Stimulated activated CD4-positive, alpha-beta T cell treated with anti-CD3 and anti-CD28 coated beads, TNF-alpha, amount 100 ng/mL, for 1 hour (primary cell): ENCODE measurements at places on chromosomes 1 and 21.

DNA sequence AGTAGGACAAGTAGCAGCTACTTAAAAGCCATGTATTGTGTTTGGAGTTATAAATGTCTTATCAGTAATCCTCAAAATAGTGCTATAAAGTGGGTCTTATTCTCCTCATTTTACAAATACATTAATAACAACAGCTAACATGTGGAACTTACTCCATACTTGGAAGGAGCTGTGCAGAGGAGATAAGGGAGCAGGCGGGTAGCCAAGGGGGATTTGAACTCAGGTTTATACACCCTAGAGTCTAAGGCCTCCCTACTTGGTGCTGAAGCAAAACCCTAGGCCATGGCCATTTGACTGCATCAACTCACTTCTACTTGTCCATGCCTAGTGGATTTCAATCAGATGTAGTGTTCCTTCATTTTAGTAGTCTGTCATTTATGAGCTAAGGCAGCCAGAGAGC, 72.1 kb downstream of the LMO4 start:
- no peak for DNase-seq

- no peak for DNase-seq
Measured at GRCh38 chr1:72034827-72035226, 247.5 kb downstream of the NEGR1 start.

DNA sequence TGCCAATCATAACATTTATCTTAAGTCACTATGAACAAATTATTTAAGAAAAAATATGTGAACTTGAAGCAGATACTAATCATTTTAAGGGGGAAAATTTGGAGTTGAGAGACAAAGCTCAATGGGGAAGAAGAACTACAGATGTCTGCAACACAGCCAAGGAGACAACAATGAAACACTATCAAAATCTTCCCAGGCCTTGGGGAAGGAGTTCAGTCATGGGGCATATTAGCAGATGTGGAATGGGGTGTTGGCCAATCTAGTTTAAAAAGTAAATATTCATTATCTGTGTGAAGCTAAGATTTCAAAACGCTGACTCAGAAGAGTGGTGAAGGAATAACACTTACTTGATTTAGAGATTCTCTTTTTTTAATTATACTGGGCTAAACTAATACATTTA, 671.6 kb upstream of the ZP4 start:
- DNase-seq = no peak

GRCh38 chr21:29077651-29078090, 4.2 kb upstream of the CCT8 start:
- no peak for DNase-seq

GRCh38 chr1:92211166-92211565, 6.5 kb upstream of the C1orf146 start:
- DNase-seq = no peak

GRCh38 chr1:171803045-171803444, 21.6 kb downstream of the METTL13 start:
- DNase-seq = no peak

- DNase-seq = no peak
Measured at GRCh38 chr1:22886211-22886610, 86.5 kb downstream of the LACTBL1 start.

GRCh38 chr1:205980237-205980870, 22.8 kb downstream of the RAB7B start:
- no peak for DNase-seq

DNA sequence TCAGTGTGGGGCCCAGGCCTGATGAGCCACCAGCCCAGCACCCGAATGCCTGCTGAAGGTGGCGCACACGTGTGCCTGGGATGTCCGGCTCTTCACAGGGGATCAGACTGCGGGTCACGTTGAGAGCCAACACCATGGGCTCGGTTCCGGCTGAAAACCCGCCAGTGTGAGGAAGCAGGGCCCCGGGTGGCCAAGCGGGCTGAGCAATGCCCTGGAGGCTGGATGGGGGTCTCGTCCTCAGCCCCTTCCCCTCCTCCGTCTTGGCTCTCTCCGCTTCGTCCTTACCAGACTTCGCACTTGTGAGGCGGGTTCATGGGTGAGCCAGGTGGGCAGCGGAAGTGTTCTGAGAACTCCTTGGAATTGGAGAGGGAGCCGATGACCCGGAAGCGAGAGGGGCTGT, 43.0 kb upstream of the EIF4G3 start:
- DNase-seq = no peak

DNA sequence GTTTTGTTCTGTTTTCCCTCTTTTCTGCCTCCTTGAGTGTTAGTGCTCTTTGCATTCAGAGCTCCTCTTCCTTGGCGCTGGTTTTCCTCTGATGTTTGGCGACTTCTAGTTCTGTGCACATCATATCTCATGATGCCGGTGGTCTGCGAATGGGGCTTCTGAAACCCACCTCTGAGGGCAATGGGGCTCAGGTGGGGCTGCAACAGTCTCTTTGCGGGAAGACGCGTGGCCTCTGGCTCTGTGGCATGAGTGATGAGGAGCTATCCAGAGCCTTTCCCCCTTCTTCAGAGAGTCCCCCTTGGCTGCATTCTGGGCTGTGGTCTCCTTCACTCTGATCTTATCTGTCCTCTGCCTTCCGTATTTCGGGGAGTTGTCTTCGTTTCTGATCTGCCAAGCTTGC, 39.0 kb downstream of the TNFRSF8 start:
- DNase-seq = no peak

- no peak for DNase-seq
Measured at GRCh38 chr1:10022656-10023055, 10.1 kb upstream of the UBE4B start.
